ENCODE measurements at places on chromosomes 6 and 20. TPM values are rescaled to one million over a fixed set of nuclear protein-coding genes. Genes with fewer than 3 reads are reported as not detected.

DNA sequence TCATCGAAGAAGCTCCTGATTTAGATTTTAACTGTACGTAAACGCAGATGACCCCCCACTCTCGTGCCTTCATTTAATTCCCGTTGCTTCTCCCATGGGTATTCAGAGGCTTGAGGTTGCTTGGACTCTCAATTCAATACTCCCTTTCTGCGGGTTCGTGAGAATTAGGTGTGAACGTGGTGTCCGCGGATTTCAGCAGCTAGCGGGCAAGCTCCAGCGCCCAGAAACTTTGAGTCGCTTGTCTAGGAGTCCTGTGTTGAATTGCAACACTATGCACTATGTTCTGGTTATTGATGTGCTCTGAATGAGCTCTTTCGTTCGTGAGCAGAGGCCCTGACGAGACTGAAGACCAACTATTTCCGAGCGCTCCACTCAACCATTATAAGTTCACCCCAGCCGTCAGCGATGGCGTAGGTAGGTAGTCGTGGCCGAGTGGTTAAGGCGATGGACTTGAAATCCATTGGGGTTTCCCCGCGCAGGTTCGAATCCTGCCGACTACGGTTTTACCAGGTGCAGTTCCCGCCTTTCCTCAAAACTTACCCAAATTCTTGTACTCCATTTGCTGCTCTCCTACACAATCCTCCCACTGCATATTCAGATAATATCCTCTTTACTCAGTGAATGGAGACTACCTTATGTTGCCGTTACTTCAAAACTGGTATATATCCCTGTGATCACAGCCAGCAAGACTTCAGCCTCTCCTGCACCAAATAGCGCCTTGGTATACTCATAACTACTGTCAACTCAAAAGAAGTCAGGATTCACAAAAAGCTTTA lies 72.6 kb upstream of the ZNF184 start:
- DNase-seq = no peak

DNA sequence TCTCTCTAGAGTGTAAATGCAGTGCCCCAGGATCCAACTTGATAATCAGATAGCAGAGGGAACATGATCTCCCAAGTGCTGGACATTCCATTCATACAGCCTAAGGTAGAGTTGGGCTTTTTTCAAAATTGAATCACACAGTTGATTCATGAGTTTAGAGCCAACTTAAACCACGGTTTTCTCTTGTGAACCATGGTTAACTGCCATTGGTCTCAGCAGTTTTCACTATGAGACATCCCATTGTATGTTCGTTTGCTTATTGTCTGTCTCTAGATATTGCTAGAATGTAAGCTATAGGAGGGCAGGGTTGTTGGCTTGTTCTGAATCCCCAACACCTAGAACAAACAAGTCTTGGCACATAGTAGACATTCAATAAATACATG lies 37.2 kb upstream of the TAF8 start:
- no peak for DNase-seq

DNA sequence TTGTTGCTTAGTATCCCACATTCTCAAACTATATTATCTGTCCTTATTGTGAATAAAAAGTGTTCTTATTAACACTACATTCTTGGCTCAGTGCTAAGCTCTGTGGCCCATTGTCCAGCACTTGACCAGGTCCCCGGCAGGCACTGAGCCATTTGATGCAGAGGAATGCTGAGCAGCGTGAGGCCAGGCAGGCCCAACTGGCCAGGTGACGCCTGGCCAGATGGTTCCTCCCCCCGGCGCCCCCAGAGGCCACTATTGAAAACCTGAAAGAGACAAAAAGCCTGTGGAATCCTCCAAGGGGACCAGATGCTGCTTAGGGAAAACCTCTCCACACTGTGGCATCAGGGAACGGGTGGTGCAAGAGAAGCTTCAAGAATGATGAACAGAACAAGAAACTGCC lies 597.5 kb upstream of the JAG1 start:
- DNase-seq = no peak

GRCh38 chr6:53089948-53090347 lies 24.7 kb downstream of the FBXO9 start:
- no peak for DNase-seq

- DNase-seq = no peak
Observed at GRCh38 chr20:31956556-31957526, 5.0 kb upstream of the PDRG1 start.

DNA sequence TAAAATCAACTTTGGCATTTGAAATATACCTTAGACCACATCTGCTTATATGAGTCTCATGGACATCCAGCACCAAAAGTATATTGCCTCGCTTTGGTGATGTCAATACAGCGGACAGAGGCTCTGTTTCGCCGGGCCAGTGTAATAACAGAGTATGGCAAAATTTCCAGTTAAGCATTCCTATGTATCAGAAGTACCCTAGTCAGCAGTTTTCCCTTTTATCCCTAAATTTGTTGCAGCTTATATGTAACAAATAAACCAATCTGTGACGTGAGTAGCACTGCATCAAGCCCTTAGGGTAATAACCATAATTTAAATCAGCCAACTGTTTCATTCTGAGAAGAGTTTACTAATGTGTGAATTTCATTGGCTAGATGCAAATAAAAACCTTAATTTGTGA lies 585.5 kb upstream of the ADGRB3 start:
- no peak for DNase-seq

- DNase-seq = no peak
Observed at GRCh38 chr6:159461998-159462397, 231.0 kb downstream of the SOD2 start.

DNA sequence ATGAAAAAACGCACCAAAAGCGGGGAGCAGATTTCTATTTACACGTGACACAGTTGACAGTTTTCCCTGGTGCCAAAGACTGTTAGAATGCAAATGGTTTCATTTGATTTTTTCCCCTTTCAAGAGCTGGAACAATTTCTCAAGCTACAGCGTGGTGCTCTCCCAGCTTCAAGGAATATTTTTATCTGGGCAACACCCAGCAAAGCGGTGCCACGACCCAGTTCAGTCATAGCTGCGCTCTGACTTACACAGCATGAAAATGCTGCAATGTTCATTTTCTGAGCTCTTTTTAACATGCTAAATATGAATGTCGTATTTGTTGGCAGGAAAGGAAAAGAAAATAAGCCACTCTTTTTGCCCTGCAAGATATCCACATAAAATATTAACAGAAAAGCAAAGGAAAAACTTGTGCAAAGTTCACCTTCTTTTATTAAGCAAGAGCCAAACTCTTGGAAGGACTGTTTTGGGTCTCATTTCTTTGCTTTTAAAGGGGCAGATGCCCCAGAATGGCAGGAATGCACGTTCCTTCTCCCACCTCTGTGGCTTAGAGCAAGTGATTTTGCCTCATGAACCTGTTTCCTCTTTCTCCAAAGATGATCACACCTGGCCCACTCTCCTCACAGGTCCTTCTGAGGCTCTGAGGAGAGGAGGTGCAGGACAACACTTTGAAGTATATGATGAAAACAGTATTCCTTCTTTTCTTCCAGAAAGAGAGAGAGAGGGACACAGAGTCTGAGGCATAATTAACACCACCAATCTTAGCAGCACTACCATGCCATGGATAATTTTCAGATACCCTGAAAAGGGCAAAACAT lies 47.0 kb downstream of the TTI1 start:
- DNase-seq = no peak

Gene AIF1
- 38.4 TPM for polyA plus RNA-seq

Gene TBCC
- polyA plus RNA-seq = 16.0 TPM

Gene FOXC1
- polyA plus RNA-seq = not detected
